ENCODE measurements at places on chromosomes 2 and 18.

DNA sequence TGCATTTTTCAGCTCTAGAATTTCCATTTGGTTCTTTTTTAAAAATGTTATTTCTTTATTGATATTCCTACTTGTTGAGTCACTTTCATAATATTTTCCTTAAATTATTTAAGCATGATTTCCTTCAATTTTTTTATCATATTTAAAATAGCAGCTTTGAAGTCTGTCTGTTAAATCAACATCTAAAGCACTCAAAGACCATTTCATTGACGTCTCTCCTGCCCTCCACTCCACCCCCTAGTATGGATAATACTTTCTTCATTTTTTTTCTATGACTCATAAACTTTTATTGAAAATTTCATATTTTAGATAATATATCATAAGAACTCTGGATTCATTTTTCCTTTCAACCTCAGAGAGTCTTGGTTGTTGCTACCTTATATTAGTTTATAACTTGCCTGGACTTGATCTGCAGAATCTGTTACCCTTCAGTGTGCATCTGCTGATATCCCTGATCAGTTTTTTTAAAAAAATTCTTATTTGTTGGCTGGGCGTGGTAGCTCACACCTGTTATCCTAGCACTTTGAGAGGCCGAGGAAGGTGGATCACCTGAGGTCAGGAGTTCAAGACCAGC lies 59.0 kb upstream of the ZNF396 start:
- DNase-seq: no peak

GRCh38 chr18:53441761-53442414 lies 782.6 kb downstream of the MBD2 start:
- no peak for DNase-seq

DNA sequence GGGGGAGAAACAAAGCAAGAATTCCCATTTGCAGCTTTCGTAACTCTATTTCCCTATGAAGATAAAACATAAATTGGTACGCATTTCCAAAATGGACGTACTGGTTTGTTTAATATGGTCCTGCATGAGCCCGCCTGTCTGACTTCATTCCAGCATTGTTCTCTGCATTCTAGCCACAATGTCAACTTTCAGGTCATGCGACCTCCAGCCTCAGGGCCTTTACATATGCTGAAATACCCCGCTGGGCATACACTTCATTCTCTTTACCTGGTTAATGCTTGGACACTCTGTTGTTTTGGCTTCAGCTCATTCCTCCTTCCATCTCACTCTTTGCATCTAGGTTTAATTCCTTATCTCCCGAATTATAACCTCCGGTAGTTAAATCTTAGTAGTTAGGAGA lies 103.7 kb upstream of the DNMT3A start:
- no peak for DNase-seq

DNA sequence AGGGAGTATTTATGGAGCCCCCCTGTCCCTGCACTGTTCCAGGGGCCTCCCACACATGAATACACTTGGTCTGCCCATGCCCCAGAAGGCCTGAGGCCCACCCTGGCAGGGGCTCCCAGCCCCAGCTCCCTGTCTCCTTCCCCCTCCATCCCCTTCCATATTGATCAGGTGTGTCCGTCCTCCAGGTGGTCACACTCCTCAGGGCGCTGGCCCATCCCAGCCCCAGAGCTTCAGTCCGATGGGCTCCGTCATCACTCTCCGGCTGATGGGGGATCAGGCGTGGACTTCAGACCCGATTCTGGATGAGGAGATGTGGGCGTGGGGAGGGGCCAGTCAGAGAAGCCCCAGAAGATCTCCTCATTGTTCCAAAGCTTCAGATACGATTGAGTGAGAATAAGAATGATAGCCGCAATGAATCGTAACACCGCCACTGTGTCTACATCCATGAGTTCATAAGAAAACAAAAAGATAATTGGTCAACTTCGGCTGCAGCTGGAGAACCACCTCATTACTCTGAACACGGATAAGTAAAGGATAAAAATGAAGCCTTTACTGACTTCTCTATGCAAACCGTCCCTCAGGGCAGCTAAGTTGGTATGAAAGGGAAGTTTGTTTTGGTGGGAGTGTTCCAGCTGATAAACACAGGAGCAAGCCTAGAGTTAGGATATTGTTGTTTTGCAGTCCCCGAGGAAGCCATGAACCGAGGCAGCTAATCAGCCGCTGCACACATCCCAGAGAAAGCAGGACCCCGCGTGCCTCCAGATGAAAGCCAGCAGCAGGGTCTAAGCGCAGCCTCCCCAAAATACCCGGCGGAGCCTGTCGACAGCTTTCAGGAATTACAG lies 279.5 kb downstream of the NDUFA10 start:
- DNase-seq: peak; percentile 44

DNA sequence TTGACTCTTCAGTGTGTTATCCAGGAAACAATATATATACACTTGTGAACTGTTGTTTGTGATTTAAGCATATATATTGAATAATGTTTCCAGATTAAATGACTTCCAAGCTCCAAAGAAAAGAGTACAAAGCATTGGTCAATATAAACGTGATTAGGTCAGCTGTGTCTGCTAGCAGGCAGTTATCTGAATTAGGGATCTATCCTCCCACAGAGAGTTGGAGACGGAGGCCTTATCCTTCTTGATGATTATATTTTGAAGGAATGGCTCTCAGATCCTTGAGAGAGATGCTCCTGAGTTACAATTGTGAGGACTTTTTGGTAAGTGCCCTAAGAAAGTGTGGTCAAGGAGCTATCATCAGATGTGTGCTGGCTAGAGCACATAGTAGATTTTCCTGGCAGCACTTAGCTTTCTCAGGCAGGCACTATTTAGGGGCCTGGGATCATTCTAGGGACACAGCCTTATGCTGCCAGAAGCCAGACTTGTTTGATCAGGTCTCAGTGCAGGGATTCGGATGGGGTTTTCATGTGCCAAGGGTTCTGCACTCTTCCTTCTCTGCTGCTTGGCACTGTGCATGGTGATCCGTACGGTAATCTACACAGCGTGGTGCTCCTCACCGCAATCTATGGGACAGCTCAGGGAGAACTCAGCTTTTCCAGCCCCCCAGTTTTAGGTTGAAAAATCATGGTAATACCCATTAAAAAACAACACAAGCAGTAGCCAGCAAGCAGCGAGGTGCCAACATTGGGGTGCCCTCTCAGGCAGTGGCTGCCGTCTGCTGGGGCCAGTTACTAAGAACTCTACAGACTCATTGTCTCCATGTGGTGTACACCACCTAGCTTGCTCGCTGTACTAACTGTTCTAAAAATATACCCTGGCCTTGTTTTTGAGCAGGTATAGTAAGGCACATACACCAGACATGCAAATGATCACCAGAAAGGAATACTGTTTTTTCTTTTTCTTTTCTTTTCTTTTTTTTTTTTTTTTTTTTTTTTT lies 8.0 kb upstream of the ZDBF2 start:
- DNase-seq: no peak

- peak; percentile 58 for DNase-seq
These were observed at the start of gene C1GALT1C1L for GRCh38 chr2:43676322-43677050. TSS of gene C1GALT1C1L (minus strand) at chr2:43676429. CDS start at chr2:43676322, 107 bp downstream.

DNA sequence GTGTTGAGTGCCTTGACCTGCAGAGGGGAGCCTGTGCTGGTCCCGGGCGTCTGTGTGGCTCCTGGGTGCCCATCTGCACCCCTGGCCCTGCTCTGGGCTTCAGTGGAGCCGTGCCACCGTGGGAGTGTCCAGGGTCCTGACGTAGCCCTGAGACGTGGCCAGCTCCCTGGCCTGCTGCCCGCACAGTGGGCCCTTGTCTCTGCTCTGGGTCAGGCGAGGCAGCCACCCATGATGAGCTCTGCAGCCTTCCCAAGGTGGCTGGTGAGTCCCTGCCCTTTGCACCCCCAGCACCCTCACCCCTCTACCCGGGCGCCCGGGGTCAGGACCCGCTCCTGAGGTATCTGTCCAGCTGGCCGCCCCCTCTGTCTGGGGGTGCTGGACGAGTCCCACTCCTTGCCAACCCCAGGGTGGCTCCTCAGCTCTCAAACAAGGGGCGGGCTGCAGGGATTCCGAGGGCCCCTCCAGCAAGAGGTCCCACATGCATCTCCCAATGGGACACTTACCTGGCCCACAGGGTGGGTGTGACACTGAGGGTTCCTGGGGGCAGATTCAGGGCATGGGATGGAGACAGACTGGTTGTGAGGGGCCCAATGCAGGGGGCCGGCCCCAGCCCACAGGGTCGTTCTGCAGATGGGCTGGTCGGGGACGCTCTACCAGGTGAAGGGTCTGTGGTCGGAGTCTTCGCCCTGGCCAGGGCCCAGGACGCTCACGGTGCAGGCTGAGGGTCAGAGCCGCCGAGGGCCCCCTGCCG lies 2.4 kb downstream of the NEU4 start:
- no peak for DNase-seq

DNA sequence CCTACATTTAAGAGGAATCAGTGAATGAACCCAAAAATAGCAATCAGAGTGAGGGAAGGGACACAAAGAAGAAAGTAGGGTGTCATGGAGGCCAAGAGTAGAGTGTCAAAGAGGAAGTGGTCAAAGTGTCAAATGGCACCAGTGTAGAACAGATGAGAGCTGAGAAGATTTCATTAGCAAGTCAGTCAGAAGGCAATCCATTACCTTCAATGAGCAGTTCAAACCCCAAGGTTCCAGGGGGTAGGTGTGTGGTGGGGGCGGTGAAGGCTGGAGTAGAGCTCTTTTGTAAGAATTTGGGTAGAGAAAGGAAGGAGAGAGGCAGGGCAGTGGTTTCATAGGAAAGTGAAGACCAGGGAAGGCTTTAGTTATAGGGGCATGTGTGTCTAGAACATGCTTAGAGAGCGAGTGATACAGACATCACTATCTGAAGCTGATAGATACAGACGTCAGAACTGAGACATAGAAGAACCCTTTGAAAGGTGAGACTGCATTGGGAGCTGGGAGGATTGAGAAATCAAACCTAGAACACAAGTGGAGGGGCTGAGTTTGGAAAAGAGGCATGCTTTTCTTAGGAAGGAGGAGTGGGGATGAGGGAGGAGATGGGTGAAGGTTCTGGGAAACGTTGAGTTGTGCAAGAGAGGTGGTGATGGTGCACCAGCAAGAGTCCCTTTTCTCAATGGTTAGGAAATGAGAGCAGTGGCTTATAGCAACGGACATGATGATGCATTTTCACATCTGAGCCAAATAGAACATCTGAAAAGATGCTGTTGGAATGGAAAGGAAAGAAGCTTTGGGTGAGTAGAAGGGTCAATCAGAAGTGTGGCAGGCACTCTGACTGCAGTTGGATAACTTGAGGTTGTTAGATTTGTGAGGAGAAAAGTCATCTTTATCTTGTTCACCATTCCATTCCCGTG lies 48.9 kb upstream of the IL1RL1 start:
- no peak for DNase-seq

- DNase-seq: no peak
These were observed 935.0 kb downstream of the TRIB2 start for GRCh38 chr2:13651684-13652131.

- no peak for DNase-seq
These were observed 36.5 kb upstream of the MAP2 start for GRCh38 chr2:209387389-209387788.

- peak; percentile 77 for DNase-seq
These were observed 510 bp downstream of the NCKAP1 start for GRCh38 chr2:183037553-183038340.

DNA sequence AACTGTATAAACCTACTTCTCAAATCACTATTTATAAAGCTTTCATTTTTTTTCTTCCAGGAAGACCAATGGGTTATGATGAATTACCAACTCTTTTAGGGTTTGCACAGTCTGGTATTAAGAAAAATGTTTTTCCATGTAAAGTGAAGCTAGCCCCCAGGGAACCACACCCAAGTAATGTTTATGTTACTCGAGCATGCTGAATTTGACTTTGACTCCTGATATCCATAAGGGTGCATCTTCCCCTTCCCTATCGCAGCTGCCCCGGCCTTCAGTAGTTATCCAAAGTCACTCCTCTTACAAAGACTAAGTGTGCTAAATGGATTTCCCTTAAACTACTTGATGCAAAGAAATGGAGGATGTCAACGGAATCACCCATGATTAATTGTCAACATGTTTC lies 21.7 kb downstream of the KCTD18 start:
- peak; percentile 9 for DNase-seq

GRCh38 chr18:35513181-35513936 lies 15.6 kb upstream of the INO80C start:
- DNase-seq: peak; percentile 67

- DNase-seq: no peak
These were observed 125.0 kb upstream of the TWIST2 start for GRCh38 chr2:238722883-238723282.

- no peak for DNase-seq
These were observed 154.1 kb downstream of the SMAD7 start for GRCh38 chr18:48796491-48797205.

GRCh38 chr2:48207851-48208250 lies 301.6 kb upstream of the FBXO11 start:
- DNase-seq: no peak

- DNase-seq: no peak
These were observed 184.3 kb downstream of the RPIA start for GRCh38 chr2:88875736-88876135.

- DNase-seq: peak; percentile 37
These were observed 34.7 kb downstream of the RFX8 start for GRCh38 chr2:101440127-101440738.

GRCh38 chr2:134869946-134870736 lies 31.7 kb downstream of the ACMSD start:
- DNase-seq: peak; percentile 43

GRCh38 chr2:216394881-216395280 lies 17.4 kb upstream of the SMARCAL1 start:
- DNase-seq: no peak

GRCh38 chr2:42953216-42953615 lies 160.8 kb upstream of the HAAO start:
- DNase-seq: no peak

DNA sequence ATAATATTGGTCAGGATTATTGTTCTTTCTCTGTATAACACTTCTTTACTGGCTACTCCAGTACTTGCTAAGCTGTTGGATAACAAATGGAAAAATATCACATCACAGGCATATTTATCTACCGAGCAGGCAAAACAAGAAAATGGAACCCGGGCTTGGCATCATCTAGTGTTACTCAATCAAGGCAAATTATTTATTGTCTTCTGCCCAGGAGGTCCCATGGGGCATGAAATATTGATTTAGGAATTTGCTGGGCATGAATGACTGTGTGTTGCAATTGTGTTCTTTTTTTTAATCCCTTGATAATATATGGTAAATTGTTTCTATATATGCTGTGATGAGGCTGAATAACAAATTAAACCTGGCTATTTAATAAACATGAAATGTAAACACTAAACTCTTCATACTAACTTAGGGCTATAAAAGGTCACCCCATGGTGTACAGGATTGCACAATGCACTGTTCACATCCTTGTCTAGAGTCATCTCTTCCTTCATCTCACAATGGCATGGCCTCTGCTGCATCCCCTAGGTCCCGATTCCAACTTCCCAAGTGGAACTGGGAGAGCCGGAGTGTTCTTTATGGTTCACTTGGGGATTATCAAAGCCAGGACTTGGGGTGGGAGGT lies 2.2 kb upstream of the PARD3B start:
- peak; percentile 45 for DNase-seq
